ENCODE measurements at places on chromosomes 3 and 15.
A peak's percentile ranks its signal among the peaks of the same experiment; 100 is the strongest.

DNA sequence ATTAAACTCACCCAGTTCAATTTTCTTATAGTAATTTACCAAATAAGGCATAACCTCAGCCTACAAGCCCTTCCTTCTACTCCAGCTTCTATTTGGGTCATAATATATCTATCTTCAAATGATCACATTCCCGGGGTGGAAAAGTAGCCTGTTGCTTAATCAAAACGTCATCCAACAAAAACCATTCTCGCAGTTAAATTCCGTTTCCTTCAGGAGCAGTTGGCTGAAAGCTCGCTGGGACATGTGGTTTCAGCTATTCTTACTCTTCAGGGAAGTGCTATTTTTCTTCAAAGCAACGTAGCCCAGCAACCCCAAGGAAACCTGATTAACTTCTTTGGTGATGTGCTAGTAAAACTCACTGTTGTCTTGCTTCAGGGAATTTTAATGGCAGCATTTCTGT lies 59.6 kb downstream of the MAGI1 start:
- peak; percentile 42 for DNase-seq

GRCh38 chr3:71979175-71979574 lies 194.2 kb upstream of the PROK2 start:
- no peak for DNase-seq

GRCh38 chr3:72821161-72821781 lies 27.0 kb downstream of the SHQ1 start:
- DNase-seq: peak; percentile 38

- DNase-seq: no peak
Measured at GRCh38 chr3:2810723-2811122, 299.5 kb downstream of the IL5RA start.

DNA sequence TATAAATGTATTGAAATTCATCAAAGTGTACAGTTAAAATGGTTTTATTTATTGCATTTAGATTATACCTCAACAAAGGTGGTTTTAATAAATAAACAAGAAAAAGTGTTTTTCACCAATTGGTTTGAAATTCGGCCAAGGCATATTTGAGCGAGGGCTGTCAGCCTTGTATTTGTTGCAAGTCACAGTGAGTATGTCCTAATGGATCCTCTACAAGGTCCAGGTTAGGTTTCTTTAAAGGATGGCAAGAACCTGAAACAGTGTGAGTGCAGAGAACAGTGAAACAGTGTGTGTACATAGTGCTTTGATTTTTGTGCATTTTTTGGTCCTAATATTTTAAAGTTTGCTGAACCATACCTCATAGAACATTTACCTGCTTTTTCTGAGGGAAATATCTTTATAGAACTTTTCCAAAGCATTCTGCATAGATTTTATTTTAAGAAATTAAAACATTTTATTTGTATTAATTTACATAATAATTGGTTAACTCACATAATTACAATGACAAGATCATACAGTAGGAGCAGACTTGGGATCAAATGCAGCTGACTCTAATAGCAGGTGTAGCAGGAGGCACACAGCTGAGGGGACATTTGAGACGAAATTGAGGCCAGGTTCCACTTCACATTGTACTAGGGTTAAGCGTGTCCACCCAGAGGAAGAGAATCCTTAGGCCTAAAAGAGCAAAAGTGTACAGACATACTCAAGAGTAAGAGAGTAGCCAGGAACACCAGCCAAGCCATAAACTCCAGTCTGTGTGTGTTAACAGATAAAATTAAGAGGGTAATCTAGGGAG lies 428.8 kb upstream of the TPRG1 start:
- DNase-seq: no peak

DNA sequence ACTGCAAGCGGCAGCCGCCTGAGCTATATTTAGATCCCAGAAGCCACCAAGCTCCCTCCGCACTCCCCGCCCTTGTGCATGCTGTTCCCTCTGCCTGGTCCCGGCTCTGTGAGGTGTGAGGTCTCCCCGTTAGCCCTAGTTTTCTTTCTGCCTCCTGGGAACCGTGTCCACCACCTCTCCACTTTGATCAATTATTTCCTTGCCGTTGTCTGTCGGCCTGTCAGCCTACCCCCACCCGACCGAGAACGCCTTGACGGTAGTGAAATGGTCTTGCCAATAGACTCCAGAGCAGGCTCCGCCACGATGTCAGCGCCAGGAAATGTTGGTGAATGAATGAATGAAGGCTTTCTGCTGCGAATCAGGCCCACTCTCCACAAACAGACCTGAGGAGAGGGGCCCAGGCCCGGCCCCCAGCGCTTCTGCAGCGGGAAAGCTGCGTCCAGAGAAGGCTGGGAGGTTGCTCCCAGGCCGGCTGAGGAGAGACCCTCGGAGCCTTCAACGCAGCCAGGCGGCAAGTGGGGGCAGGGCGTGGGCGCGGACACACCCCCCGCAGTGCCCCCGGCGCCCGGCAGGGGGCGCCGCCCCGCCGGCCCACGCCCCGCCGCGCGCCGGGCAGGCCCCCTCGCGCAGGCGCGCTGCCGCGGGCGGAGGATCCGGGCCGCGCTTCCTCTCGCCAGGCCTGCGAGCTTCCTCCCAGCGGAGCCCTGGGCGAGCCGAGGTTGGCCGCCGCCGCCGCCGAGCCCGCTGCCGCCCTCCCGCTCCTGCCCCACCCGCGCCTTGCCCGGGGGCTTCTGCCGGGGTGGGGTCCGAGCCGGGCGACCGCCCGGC lies at the start of gene CSK:
TSS of gene CSK (plus strand) at position 650 of the 828 bp plus-strand sequence. CDS start 16,218 bp downstream, outside the sequence.
- no peak for DNase-seq

Data from pons (tissue), 1 donor.